Renal cortical epithelial cell (primary cell): ENCODE measurements at places on chromosomes 11 and 22. TPM values are rescaled to one million over a fixed set of nuclear protein-coding genes. Genes with fewer than 3 reads are reported as not detected.

OR4D5 gene
- total RNA-seq: not detected in 2 replicates

MSANTD2 gene
- total RNA-seq: 3.5 and 10.8 TPM in 2 replicates

TESMIN gene
- total RNA-seq: 2.9 and 5.0 TPM in 2 replicates

TOLLIP gene
- 12.7 and 40.7 TPM in 2 replicates for total RNA-seq

INSC gene
- 0.15 and 0.52 TPM in 2 replicates for total RNA-seq

MISFA gene
- total RNA-seq: not detected in 2 replicates

RAB39A gene
- 0.10 TPM in 1 of 2 replicates, not detected in the other for total RNA-seq

OR52J3 gene
- total RNA-seq: not detected in 2 replicates

TRPM5 gene
- 0.05 TPM in 1 of 2 replicates, not detected in the other for total RNA-seq

KDM4D gene
- 0.94 and 1.6 TPM in 2 replicates for total RNA-seq

KCNJ5 gene
- 0.65 TPM in 1 of 2 replicates, not detected in the other for total RNA-seq

OTOG gene
- not detected in 2 replicates for total RNA-seq

CLMP gene
- 22.7 and 48.9 TPM in 2 replicates for total RNA-seq

TMPRSS6 gene
- not detected in 2 replicates for total RNA-seq

CARD18 gene
- not detected in 2 replicates for total RNA-seq

TRPC6 gene
- total RNA-seq: not detected in 2 replicates

CATSPERZ gene
- not detected in 2 replicates for total RNA-seq

TNNT3 gene
- not detected in 2 replicates for total RNA-seq

TUBA8 gene
- 0.35 and 1.2 TPM in 2 replicates for total RNA-seq

TNRC6B gene
- total RNA-seq: 6.4 and 52.5 TPM in 2 replicates

CNGA4 gene
- 0.25 and 0.35 TPM in 2 replicates for total RNA-seq

PC gene
- total RNA-seq: 5.4 and 9.5 TPM in 2 replicates

MUC2 gene
- total RNA-seq: not detected in 2 replicates

KDELR3 gene
- total RNA-seq: 34.2 and 73.5 TPM in 2 replicates

RNH1 gene
- 227 and 230 TPM in 2 replicates for total RNA-seq

PDE3B gene
- 0.87 and 1.3 TPM in 2 replicates for total RNA-seq

SYT7 gene
- total RNA-seq: 0.35 TPM in 1 of 2 replicates, not detected in the other

NR1H3 gene
- 14.2 and 17.3 TPM in 2 replicates for total RNA-seq

HIC2 gene
- total RNA-seq: 1.6 and 2.7 TPM in 2 replicates

ACRV1 gene
- not detected in 2 replicates for total RNA-seq

OR8G1 gene
- total RNA-seq: not detected in 2 replicates
